Activated T-cell treated with anti-CD3 and anti-CD28 coated beads for 48 hours (primary cell): ENCODE measurements at places on chromosomes 11 and 22.

DNA sequence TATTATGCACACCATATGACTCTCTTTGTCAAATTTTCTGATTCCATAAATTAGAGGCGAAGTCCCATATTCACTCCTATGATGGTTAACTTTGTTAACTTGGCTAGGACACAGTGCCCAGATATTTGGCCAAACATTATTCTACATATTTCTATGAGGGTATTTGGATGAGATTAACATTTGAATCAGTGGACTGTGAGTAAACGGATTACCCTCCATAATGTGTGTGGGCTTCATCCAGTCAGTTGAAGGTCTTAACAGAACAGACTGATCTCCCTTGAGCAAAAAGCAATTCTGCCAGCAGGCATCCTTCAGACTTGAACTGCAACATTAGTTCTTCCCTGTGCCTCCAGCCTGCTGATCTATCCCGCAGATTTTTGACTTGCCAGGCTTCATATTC lies 69.9 kb downstream of the FZD4 start:
- DNase-seq = no peak

GRCh38 chr22:21703684-21704316 lies 31.8 kb downstream of the YPEL1 start:
- no peak for DNase-seq

- peak; percentile 14 for DNase-seq
Observed at GRCh38 chr11:107785401-107785800, 73.2 kb downstream of the SLC35F2 start.

DNA sequence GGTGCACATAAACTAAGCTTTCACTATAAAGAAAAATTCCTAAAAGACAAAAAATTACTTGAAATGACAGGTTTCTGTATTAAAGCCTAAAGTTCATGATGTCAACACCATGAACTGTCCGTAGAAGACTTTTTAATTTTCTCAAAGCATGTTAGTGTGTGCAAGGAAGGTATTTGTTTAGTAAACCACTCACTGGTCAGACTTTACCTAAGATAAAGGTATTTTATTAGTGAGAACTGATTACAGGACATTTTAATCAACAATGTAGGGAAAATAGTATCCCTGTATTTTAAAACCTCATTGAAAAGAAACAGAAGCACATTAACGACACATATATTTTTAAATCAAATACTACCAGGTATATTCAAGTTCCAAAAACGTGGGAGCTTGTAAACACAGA lies 2.9 kb downstream of the PICALM start:
- no peak for DNase-seq

DNA sequence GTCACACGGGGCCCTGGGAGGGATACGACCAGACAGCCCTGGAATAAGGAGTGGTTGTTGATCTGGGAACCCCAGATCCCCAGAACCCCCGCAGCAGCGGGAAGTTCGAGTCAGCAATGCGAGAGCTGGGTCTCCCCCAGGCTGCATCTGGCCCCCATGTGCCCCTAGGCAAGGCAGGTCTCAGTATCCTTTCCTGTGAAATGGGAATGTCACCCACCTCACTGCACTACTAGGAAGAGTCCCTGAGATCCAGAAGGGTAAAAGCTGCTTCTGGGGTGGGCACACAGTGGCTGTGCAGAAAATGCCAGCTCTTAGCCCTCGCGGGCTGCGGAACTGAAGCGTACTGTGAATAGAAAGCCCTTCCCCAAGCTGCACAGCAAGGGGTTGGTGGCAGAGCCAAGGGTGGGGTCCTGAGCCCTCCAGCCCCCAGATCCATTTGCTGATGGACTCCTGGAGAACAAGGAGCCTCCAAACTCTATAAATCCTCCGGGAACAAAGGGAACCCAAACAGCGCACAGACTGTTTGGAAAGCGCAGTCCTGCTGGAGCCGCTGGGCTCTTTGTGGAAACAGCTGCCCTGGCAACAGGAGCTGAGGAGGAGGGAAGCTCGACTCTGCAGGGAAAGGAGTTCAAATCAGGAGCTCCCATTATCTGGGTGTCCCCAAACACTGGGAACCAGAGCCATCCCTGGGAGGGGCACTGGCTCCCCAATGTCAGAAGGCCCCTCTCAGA lies 68.2 kb upstream of the SHISAL1 start:
- DNase-seq = no peak

DNA sequence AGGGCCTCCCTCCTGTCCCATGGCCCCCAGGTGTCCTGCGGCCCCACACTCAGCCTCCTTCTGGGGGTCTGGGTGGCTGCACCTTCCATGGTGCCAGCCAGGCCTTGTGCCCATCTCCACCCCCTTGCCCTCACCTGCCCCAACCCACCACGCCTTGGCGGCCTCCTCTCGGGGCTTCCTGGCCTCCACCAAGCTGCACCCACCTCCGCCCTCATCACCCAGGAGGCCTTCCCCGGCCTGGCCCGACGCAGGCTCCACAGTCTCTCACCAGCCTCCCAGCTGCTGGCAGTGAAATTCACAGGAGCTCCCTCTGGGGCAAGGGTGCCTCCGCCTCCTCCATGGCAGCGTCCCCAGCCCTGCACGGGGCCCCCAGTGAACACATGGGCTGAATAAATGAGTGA lies 35.9 kb upstream of the WNT7B start:
- no peak for DNase-seq

GRCh38 chr22:40709752-40710413 lies 30.6 kb downstream of the MCHR1 start:
- DNase-seq = no peak

GRCh38 chr22:44701187-44701790 lies 715 bp upstream of the PRR5 start:
- no peak for DNase-seq

DNA sequence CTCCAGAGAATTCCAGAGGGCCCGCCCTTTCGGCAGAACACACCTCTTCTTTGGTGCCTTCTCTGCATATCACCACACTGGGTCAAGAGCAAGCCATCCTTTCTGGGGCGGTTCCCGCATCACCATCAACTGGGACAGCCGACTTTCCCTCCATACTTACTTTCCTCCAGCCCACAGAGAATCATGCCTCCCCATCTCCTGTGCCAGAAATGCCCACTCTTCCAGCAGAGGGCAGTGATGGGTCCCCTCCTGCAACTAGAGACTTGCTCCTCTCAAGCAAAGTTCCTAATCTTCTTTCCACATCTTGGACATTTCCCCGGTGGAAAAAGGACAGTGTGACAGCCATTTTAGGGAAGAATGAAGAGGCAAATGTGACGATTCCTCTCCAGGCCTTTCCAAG lies 157.7 kb downstream of the C11orf91 start:
- peak; percentile 22 for DNase-seq

- no peak for DNase-seq
Observed at GRCh38 chr11:47593934-47594855, at the start of gene C1QTNF4. Gene C1QTNF4, minus strand, starts transcription at chr11:47594411. Its CDS starts 3,601 bp downstream, at chr11:47590810.

DNA sequence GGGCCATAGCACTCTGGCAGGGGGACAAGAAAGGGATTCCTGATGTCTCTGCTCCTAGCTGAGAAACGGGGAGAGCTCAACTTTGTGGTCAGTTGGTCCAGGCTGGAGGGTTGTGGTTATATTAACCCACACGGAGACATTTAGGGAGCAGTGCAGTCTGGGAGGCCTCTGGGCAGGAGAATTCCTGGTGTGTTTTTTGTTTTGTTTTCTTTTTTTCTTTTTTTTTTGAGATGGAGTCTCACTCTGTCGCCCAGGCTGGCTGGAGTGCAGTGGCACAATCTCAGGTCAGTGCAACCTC lies 88.0 kb upstream of the SHISAL1 start:
- no peak for DNase-seq

DNA sequence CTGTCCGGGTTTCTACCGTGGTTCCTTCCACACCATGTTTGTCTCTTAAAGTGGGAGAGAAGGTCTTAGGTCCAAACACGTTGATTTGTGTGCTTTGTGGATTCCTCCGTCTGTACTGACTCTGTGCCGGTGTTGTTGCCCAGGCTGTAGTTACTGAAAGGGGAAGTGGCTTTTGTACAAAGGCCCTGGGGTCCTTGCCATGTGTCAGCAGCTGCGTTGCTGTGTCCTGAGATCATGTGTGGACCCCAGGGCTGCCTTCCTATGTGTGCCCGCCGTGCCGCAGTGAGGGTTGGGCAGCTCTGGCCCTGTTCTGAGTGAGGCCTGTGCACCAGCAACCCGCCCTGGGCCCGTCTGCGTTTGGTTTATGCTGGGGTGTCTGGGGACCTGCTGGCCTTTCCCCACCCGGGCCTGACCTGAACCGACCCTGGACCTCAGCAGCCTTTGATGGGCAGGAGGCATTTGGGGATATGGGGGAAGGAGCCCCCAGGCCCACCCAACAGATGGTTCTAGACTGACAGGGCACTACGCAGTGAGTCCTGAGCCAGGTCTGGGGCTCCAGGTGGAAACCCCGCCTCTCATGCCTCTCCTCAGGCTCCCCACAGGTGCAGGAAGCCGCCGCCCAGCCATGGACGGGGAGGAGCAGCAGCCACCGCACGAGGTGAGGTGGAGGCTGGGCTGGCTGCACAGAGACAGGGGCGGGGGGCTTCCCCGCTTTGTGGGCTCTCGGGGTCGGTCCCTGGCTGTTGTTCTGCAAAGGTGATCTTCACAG lies 6.9 kb downstream of the TRABD start:
- DNase-seq = no peak

- DNase-seq = no peak
Observed at GRCh38 chr11:10379871-10380568, 75.0 kb upstream of the AMPD3 start.

GRCh38 chr11:110463153-110463552 lies 33.4 kb downstream of the FDX1 start:
- DNase-seq = peak; percentile 25

DNA sequence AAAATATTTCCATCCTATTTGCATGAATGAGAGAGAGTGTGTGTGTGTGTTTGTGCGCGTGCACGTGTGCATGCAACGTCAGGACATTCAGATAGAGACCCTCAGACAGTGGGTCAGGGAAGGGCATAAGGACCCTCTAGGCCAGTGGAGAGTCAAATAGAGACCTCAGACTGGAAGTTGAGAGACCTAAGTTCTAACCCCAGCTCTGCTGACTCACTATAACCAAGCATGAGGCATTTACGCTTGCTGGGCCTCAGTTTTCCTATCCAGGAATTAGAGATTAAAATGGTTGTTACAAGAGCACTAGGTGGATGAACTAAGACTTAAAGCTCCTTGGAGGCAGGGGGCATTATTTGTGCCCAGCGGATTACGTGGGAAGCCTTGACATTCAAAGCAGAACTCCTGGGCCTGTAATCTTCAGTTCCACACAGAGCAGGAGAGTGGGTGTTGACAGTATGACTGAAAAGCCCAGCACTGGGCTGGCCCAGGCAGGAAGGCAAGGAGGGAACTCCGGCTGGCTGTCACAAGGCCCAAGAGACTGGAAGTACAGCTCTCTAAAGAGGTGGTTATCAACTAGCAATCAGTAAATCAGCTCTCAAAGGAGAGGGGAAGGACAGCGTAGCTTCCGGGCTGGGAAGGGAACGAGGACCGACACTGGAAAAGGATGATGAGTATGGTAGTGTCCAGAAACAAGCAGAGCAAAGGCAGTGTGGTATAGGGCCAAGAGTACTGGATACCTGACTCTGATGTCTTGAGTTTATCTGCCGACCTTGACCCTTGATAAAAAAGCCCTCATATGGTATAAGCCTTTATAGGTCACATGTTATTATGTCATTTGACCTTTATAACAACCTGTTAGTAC lies 9.2 kb downstream of the RHOG start:
- no peak for DNase-seq

DNA sequence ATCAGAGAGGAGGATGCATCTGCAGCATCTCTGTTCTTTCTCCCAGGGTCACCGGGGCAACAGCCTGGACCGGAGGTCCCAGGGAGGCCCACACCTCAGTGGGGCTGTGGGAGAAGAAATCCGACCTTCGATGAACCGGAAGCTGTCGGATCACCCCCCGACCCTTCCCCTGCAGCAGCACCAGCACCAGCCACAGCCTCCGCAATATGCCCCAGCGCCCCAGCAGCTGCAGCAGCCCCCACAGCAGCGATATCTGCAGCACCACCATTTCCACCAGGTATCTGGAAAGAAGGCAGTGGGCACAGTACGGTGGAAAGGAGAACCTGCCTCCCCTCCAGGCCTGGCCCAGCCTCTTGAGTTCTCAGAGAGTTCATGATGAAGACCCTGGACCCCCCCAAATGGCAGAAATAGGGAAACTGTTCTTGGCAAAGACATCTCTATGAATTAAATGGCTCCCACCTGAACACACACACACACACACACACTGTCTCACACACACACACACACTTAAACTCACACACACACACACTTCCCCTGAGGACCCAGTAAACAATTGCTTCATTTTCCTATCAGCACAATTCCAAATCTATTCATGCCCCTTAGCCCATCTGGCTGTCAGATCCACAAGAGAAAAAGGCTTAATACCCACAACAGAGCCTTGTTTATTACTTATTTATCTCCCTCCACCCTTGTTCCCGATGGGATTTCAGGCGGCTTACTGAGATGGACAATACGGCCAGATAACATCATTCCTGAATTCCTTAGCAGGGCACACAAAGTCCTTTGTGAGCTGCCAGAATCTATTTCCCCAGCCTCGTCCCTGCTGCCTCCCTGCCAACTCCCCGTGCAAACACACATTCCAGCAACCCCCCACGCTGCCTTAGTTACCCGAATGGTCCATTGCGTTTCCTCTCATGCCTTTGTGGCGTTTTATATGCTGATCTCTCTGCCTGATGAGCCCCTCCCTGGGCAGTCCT lies 8.1 kb downstream of the TMA7B start:
- DNase-seq = no peak

DNA sequence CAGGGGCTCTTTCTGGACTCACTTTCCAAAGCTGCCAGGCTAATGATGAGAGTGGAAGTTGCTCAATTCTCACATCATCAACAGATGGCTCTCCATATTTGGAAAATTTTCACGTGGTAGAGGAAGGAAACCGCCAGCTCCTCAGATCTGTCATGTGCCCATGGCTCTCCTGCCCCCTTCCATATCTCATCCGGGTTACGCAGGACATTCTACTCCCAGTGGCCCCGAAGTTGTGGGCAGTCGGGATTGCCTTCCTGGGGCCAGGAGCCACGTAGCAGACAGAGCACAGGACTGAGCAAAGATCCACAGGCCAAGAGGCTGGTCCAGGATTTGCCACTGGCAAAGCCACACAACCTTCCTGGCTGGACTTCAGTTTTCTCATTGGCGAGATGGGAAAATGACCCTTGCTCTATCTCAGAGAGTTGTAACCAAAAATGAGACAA lies 38.8 kb downstream of the RPUSD4 start:
- DNase-seq = no peak

GRCh38 chr22:39917776-39918495 lies 17.1 kb downstream of the GRAP2 start:
- DNase-seq = no peak

GRCh38 chr11:1988667-1989317 lies 8.8 kb downstream of the H19 start:
- DNase-seq = no peak
